Uterus (tissue), 4 donors: ENCODE measurements at places on chromosomes 3 and 15. TPM values are rescaled to one million over a fixed set of nuclear protein-coding genes. Genes with fewer than 3 reads are reported as not detected.

GRCh38 chr15:82847703-82848102 is 38.3 kb downstream of the WHAMM start:
- DNase-seq = no peak

DNA sequence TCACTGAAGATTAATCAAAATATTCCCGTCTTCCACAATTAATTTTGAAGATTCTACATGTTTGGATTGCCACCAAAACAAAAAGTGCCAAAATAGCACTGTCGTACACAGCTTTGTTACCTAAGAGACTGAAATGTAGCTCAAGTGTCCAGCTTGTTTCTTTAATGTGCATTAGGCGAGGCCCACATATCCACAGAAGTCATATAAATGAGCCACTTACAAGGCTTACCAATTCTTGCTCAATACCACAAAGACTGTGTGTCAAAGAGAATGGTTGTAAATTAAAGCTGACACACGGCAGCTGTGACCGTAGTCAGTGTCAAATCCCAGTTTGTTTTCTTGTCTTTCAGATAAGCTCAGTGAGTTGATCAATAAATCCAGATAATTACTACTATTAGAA is 639.4 kb upstream of the TBL1XR1 start:
- no peak for DNase-seq

The PRSS50 gene
- not detected for total RNA-seq

The NT5DC2 gene
- 9.2 TPM for total RNA-seq

DNA sequence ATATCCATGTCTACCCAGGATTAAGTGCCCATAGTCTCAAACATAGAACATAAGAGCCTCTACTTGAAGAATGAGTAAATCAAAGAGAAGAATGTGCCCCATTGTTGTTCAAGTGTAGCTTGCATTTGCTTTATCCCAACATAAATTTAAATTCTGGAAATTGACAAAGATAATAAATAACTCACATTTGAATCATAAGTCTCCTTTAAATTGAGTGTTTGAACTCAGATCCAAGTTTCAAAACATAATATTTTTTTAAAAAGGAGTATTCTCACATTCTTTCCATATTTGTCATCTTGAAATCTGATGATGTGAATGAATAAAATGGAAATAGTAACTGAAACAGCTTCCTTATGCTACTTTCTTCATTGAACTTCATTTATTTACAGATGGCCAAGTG is 135.2 kb downstream of the MECOM start:
- no peak for DNase-seq

GRCh38 chr3:129746629-129747028 is 140.2 kb upstream of the PLXND1 start:
- DNase-seq = no peak

The KNG1 gene
- total RNA-seq = not detected

DNA sequence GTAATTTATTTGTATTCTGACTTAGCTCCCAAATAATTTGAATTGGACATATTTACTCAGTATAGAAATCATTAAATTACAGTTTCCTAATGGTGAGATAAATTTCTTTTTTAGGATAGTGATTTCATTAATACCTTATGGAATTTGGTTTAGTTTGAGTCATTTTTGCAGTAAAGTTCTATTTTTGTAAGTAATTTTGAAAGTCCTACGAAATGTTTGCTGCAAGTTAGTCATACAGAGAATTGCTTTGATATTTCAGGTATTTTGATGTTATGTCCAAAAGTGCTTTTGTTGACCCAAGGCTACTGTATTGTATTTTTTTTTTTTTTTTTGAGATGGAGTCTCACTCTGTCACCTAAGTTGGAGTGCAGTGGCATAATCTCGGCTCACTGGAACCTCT is 41.7 kb downstream of the TCF12 start:
- no peak for DNase-seq

GRCh38 chr15:62119227-62119864 is 45.7 kb downstream of the C2CD4B start:
- no peak for DNase-seq

DNA sequence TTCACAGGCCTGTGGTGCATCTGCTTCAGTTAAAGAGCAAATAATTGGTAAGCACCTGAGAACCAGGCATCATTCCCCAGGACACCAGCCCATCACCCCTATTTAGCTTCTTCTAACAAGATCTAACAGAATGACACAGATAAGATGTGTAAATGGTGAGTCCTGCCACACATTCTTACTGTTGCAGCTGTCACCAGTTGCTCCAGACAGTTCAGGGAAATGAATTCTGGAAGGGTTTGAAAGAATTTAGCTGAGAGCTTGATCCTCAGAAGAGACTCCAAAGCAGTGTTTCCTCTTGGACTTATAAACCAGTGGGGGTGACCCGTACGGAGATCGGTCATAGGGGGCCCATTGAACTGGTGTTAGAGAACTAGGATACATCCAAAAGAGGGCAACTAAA is 238.0 kb downstream of the MEX3B start:
- no peak for DNase-seq

The CPA3 gene
- total RNA-seq = 7.3 TPM

The STAB1 gene
- 216 TPM for total RNA-seq

GRCh38 chr3:187858041-187858440 is 112.8 kb upstream of the BCL6 start:
- peak; percentile 48 for DNase-seq

DNA sequence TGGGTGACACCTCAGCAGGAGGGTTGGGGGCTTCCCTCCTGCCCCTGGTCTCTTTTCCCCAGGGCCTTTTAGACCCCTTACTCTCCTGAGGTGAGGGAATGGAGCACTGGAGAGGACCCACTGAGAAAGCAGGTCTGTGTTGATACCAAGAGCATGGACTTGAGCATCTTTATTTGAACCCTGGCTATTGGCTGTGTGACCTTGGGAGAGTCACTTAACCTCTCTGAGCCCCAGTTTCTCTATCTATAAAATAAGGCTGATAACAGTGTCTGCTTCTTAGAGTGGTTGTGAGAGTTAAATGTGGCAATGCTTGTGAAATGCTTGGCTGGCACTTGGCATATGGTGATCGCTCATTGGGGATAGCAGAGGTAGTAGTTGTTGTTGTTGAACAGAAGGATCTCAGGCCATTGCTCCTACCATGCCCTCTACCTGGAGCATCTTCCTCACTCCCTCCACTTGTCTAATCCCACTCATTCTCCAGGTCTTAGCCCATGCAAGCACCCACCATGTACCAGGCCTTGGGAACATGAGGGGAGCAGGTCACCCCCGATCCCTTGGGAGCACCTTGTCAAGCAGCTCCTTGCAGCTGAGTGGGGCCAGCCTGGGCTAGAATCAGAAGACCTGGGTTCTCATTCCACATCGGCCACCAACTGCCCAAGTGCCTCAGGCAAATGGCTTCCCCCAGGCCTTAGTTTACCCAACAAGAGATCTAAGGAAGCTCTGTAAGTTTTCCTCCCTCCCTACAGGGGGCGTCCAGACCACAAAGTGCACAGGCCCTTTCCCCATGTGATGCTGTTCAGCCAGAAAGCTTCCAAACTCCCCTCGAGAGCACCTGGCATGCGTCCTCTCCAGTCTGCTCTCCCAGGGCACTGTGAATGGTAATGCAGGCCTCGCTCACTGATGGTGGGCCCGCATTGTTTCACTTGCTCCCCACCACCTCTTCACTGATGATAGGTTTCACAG is 96.7 kb downstream of the LSM3 start:
- DNase-seq = no peak

The FOXB1 gene
- not detected for total RNA-seq

The BTLA gene
- not detected for total RNA-seq

GRCh38 chr3:70064194-70064779 is 64.8 kb downstream of the SAMMSON start:
- DNase-seq = peak; percentile 20

GRCh38 chr15:50767332-50767861 is 1.9 kb upstream of the SPPL2A start:
- DNase-seq = no peak

DNA sequence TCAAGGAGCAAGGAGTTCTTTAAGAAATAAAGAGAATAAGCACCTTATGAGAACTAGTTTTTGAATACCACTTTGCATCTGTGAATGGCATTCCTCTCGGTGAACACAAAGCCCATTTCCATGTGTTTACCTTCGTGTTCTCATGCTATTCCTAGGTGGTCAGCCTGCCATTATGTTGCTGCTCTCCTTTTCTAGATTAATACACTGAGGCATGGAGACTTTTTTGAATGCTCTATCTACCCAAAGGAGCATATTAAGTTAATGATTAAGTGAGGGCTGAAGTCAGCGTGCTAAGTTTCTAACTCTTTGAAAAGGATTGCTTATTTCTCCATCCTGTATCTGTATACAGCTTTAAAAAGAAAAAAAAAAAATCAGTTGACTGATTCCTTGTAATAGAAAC is 394.5 kb downstream of the MECOM start:
- no peak for DNase-seq

- DNase-seq = no peak
Observed at GRCh38 chr3:38576131-38576525, 73.4 kb downstream of the SCN5A start.

The TEX9 gene
- 33.4 TPM for total RNA-seq

DNA sequence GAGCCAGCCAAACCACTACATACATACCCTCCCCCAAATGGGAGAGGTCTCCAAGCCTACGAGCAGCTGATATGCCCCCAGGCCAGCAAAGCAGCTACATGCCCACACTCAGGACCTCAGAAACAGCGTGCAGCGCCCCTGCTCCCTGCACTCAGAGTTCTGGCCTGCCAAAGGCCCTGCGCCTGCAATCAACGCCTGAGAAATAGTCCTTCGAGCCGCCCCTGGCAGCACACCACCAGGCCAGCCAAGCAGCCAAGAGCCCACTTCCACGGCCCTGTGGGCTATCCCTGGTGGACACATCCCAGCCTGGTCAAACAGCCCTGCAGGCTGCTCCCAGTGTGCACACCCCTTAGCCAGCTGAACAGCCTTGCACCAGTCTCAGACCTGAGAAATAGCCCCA is 139.1 kb downstream of the DMXL2 start:
- no peak for DNase-seq

The P2RY14 gene
- 0.55 TPM for total RNA-seq

DNA sequence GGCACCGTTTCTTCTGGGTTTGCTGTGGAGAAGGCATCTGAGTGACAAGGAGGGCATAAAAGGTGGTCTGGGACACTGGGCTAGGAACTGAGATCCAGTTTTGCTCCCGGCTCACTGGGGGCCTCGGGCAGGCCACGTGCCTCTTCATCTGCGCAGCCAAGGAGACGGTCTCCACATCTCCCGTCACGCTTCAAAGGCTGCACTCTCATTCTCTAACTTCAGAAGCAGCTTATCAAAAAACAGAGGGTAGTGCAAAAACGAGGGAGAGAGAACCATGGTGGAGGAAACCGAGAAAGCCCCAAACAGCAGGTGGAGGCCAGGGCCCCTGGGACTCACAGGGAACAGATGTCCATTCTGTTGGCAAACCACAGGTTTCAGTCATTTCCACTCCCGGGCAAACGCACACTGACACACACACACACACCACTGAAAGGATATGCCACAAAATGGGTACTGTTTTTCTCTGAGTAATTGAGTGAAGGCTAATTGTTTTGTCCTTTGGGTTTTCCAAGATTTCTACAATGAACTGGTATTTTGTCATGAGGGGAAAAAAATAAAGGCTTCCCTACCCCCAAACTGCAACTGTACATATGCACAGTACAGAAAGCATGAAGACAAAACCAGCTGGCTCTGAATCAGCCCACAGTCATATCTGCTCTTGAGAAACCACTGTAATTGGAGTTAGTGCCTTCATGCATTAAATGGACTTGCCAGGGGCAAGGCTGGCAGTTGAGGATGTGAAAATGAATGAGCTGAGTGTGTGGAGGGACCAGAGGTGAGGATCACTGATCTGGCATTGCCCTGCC is 71.9 kb downstream of the MGLL start:
- DNase-seq = no peak

The HIGD2B gene
- not detected for total RNA-seq

GRCh38 chr3:8445861-8446260 is 55.8 kb upstream of the LMCD1 start:
- DNase-seq = no peak

DNA sequence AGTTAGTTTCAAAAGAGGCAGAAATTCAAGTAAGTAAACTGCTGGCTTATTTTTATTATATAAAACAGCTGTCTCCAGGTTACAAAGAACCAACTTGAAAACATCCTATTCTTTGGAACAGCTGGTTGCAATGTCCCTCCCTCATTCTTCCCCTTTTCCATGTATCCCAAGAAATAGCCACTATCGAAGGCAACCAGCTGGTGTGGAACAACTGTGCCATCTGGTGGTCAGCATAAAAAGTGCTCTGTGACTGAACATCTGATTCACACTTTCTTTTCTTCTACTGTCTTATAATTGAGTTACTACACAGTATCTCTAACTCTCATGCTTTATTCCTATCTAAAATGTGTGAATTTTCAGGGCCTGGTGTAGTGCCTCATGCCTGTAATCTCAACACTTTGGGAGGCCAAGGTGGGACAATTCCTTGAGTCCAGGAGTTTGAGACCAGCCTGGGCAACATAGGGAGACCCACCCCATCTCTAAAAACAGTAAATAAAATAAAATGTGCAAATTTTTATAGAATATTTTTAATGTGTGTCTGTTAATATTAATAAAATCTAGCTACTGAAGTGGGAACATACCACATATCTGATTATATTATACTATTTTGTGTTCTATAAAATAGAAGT is 9.6 kb downstream of the OSBPL11 start:
- DNase-seq = peak; percentile 52

DNA sequence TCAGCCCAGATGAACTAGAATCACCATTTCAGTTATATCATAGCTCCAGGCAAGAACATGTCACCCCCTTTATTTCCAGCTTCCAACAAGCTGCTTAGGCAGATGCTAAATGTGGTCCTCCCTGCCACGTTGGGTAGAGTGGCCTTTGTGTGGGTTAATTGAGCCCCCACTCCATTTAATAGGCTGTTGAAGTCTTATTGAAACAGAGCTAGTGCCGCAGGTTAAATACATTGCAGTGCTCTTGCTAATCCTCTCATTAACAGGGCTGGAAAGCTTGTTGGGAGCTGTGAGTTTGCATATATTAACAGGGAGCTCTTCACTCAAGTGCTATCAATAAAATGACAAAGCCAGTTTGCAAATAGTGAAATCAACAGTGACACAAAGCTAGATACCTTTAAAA is 248.4 kb upstream of the CMC1 start:
- DNase-seq = no peak

DNA sequence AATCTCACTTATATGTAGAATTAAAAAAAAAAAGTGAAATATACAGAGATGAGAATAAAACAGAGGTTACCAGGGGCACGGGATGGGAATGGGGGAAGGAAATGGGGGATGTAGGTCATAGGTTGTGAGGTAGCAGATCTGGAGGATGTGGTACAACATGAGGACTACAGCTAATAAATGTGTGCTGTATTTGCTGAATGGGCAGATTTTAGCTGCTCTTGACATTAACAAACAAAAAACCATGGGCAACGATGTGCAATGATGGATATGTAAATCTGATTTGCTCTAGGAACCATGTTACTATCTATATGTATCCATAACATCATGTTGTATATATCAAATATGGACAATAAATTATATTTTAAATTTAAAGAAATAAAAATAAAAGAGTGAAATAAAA is 87.4 kb downstream of the FGF12 start:
- DNase-seq = no peak

The CD276 gene
- total RNA-seq = 85.7 TPM
